ENCODE measurements at places on chromosomes 13 and 19.

DNA sequence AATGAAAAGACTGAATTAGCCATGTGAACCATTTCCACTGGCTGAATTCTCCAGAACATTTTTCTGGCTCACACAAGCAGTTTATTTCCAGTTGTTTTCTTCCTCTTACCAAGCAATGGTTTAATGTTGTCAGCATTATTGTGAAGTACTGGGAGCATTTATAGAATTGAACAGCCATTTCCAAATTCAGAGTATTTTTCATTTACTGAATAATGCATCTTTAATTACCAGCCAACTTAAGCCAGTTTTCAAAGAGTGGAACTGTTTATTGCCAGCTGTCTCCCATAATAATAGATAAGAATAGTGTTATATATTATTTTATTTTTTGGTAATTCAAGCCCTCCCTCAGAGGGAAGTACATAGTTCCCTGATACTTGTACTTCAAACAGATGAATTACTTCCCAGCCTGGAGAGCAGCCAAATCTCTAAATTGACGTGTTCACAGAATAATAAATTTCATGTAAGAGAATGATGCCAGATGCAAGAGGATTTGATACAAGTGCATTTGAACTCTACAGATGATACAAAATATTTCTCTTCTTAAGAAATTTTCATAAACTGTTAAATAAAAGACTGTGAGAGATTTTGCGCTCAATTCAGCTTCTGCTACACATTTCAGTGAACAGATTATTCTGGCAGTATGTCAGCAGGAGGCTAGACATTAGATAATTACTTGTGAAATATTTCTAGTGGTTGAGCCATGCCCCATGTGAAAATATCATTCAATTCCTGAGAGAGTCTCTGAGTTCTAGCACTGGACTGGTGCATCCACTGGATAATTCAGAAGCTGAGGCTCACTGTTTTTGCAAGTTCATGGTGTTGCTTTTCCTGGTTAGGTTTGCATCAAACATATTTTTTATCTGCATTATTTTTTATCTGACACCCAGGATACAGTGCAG, 315.9 kb downstream of the SLC7A1 start:
- no peak for DNase-seq

GRCh38 chr13:57877601-57878000, 246.1 kb downstream of the PCDH17 start:
- DNase-seq: no peak

GRCh38 chr13:94261163-94261562, 218.3 kb downstream of the DCT start:
- DNase-seq: no peak

DNA sequence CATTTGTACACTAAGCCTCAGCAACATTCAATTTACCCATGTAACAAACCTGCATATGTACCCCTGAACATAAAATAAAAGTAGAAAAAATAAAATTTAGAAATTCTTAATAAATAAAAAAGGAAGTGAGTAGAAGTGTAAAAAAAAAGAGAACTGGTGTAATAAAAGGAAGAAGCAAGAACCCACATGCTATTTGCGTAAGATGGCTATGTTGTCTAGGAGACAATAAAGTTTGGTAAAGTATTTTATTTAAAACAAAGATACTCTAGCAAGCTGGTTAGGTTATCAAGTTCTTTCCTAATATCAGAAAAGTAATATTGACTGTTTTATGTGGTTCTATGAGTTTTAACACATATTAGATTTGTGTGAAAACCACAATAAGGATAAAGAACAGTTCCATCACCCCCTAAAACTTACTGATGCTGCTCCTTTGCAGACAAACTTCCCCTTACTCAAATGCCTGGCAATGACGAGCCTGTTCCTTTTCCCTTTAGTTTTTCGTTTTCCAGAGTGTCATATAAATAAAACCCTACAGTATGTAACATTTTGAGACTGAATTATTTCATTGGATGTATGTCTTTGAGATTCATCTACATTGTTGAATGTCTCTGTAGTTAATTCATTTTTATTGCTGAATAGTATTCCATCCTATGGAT, 98.9 kb downstream of the TNFSF13B start:
- DNase-seq: no peak

All from NCI-H1436 (cell line).